Thoracic aorta (tissue), 2 donors: ENCODE measurements at places on chromosomes 13 and 19.

- DNase-seq = no peak
These were observed 1.1 kb upstream of the GJA3 start for GRCh38 chr13:20161951-20162300.

DNA sequence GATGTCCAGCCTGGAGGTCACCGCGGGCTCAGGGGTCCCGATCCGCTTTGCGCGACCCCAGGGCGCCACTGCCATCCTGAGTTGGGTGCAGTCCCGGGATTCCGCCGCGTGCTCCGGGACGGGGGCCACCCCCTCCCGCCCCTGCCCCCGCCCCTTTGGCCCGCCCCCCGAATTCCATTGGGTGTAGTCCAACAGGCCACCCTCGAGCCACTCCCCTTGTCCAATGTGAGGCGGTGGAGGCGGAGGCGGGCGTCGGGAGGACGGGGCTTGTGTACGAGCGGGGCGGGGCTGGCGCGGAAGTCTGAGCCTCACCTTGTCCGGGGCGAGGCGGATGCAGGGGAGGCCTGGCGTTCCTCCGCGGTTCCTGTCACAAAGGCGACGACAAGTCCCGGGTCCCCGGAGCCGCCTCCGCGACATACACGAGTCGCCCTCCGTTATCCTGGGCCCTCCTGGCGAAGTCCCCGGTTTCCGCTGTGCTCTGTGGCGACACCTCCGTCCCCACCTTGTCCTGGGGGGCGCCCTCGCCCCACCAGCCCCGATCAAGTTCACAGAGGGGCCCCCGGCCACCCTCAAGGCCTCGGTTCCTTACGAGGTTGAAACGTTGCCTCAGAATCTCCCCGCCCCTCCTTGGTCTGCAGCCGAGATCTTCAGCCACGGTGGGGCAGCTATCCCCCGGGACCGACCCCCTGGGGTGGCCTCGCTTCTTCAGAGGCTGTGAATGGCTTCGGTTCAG, 1.2 kb downstream of the LDLR start:
- DNase-seq = peak; percentile 97

GRCh38 chr19:20365146-20365545, 198.1 kb downstream of the ZNF486 start:
- DNase-seq = no peak

DNA sequence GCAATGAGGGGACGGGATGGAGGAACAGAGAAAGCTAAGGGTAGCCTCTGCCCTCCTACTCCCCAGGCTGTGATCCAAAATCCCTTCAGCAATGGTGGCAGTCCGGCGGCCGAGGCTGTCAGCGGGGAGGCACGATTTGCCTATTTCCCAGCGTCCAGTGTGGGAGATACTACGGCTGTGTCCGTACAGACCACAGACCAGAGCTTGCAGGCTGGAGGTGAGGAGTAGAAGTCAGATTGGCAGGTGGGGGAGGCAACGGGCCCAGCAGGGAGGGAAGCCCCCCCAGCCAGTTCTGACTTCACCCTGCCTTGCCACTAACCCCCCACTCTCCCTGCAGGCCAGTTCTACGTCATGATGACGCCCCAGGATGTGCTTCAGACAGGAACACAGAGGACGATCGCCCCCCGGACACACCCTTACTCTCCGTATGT, 1.6 kb downstream of the USF2 start:
- DNase-seq = no peak

DNA sequence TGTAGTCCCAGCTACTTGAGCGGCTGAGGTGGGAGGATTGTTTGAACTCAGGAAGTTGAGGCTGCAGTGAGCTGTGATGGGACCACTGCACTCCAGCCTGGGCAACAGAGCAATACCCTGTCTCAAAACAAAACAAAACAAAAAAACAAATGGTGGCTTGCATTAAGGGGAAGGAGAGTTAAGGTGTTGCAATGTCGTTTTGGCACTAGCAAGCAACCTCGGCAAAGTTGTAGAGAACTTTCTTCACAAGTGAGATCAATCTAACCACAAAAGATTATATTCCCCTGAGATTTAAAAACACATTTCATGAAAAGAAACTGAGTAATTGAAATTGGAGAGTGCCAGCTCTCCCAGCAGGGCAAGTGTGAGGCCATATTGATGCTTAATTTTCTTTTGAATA, 153.7 kb downstream of the KLF5 start:
- DNase-seq = no peak

DNA sequence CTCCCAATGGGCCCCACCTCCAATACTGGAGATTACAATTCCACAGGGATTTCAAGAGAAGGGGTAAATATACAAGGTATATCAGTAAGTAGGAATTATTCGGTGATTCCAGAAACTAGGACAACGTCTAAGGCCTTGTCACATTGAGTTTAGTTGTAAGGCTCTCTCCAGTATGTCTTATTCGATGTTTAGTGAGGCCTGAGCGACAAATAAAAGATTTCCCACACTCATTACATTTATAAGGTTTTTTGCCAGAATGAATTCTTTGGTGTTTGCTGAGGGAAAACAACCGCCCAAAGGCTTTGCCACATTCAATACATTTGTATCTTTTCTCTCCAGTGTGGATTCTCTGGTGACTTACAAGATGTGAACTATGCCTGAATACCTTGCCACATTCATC, 19.1 kb upstream of the ZNF841 start:
- no peak for DNase-seq

DNA sequence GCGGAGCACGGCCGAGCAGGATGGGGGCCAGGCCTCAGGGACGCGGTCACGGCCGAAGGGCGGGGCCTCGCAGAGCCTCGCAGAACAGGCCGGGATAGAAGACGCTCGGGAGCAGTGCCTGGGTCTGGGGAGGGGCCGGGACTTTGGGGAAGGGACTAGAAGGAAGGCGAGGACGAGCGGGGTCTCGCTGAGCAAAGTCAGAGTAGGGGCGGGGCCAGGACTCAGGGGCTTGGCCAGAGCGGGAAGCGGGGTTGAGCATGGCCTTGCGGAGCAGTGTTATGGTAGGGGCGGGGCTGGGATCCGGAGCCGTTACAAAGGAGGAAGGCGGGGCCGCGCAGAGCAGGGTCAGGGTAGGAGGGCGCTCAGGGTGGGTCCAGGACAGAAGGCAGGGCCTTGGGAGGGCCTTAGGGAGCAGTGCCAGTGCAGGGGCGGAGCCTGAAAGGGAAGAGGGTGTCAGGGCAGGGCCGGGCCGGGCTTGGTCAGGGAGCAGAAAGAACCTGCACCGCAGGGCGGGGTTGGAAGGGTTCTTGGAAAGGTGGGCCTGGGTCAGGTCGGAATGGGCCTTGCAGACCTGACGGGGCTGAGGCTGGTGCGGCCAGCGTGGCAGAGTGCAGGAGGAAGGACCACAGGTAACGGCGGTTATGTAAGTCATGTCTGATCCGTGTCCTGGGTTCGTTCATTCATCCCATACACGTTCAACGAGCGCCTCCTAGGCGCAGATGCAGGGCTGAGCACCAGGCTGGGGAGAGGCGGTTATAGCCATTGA, 533 bp upstream of the ATP8B3 start:
- peak; percentile 80 for DNase-seq

GRCh38 chr13:34344816-34345215, 526.9 kb downstream of the RFC3 start:
- no peak for DNase-seq

DNA sequence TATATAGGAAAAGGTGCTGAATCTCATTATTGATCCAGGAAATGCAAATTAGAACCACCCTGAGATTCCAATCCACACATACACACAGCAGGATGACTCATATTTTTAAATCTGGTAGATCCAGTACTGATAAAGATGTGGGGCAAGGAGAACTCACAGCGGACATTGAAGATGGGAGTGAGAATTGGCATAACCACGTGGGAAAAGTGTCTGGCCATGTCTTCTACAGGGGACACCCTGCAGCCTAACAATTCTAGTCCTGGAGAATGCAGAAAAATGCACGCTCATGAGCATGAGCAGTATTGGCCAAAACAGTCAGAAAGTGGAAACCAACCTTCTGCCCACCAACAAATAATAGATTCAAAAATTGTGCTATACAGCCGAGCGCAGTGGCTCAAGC, 13.5 kb upstream of the BCL3 start:
- DNase-seq = no peak

DNA sequence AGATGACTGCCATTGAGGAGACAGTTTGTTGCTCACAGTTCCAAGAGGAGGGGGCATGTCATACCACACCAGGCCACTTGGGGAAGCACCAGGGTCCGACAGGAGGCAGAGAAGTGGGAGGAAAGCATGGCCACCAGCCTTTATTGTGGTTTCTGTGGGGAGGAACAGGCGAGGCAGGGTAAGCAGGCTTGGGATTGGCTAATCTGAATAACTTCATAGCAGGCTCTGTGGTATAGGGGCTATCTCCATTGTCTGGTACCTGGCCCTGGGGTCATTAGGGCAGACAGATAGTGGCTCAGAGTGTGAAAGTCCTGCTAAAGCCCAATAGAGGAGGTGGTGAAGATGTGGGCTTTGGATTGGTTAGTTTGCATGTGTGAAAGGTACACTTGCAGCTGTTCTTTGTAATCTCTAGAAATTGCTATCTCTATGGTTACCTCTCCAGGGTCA, 35.5 kb downstream of the CBY2 start:
- no peak for DNase-seq

GRCh38 chr13:43805071-43805468, 18.3 kb upstream of the ENOX1 start:
- DNase-seq = no peak

DNA sequence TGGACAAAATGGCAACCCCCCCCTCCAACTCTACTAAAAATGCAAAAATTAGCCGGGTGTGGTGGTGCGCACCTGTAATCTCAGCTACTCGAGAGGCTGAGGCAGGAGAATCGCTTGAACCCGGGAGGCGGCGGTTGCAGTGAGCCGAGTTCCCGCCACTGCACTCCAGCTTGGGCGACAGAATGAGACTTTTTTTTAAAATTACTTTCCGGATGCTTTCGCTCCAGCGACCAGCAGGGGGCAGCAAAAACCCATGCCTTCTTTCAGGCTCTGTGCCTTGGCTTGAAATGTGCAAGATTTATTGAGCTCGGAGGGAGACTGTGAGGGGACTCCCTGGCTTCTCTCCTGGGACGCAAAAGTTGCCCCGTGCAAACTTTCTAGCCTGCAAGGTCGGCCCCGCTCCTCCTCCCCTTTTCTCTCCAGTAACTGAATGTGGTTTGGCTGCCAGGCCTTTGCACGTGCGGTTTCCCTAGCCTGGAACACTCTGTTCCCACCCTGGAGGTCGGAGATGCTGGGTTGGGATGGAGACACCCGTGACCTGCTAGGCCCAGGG, 61.4 kb upstream of the NFIC start:
- DNase-seq = no peak

DNA sequence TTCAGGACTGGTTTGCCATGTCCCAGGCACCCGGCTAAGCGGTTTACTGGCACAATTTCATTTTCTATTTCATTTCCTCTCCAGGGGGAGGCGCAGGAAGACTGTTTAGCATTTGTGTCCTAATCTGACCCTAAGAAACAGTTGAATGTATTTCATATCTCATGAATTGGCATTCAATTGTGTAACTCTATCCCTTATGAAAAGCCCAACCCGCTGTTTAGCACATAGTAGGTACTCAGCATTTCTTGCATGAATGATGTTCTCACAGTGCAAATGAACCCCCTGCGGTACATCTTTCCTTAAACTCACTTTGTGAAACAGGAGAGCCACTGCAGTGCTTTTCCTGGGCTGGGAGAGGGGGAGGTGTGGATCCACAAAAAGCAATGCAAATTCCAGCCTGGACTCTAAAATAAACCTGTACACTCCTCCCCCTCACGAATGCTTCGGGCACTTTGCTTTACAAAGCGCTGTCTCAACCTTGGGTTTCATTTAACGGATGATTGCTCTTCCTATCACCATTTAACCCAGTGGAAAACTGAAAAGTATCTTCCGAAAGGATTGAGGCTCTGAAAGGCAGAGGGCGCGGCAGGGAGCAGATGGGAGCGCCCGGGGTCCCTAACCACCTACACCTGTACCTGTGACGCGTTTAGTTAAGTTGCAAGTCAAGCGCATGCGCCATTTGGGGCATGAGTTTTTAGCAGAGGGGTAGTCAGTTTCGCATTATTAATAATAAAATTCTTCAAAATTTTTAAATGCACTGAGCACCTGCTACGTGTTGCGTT, 1.2 kb upstream of the EEF2 start:
- DNase-seq = no peak

- no peak for DNase-seq
These were observed 7.5 kb upstream of the FUT5 start for GRCh38 chr19:5877882-5878281.

- DNase-seq = no peak
These were observed 12.4 kb downstream of the ZNF780A start for GRCh38 chr19:40078377-40078776.

DNA sequence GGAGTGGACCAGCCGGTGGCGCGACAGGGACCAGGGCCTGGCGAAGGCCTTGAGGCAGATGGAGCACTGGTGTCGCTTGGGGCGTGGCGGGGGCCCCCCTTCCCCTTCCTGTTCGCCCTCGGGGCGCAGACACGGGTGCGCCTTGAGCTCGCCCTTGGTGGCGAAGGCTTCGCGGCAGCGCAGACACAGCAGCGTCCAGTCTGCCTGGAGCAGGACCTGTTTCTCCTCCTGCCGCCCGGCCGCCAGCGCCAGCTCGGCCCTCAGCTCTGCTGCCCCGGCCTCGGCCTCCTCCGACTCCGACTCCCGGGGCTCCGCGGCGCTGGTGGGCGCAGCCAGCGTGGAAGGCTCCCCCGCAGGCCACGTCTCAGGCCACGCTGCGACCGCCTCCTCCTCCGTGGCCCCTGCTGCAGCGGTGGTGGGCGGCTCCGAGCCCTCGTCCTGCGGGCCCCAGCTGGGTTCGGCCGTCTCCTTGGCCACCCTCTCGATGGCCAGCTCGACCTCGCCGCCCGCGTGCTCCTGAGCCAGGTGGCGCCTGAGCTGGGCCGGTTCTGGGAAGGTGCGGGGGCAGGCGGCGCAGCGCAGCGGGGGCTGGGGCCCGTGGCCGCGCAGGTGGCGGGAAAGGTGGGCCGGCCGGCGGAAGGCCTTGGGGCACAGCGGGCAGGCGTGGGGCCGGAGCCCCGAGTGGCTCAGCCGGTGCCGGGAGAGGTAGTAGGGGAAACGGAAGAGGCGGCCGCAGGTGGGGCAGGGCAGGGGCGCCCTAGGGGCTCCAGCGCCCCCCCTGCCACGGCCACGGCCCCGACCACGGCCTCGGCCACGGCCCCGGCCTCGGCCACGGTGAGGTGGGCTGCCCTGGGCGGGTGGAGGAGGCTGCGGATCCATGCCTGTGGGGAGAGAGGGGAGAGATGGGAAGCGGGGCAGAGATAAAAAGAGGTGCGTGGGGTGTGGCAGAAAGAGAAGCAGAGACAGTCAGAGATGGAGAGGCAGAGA, 1.6 kb downstream of the ZNF579 start:
- DNase-seq = no peak

DNA sequence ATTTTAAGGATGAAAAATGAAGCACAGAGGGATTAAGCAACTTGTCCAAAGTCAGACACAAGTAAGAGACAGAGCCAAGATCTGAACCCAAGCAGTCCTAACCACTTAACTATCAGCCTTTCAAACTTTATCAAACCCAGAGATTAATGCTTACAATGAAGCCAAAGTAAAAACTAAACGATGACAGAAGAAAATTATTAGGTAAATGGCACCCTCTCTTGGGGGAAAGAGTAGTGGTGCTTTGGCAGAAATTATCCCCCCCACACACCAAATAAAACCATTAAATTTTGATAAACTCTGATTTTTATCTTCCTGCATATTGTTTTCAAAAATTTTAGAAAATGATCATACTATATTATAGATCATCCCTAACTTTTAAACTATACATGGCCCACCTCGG, 329.2 kb downstream of the SLC7A1 start:
- DNase-seq = no peak

- DNase-seq = no peak
These were observed 9.2 kb downstream of the CCDC8 start for GRCh38 chr19:46404055-46404752.

- peak; percentile 70 for DNase-seq
These were observed 9.3 kb downstream of the EPHX3 start for GRCh38 chr19:15222738-15223648.
